ENCODE measurements at places on chromosomes 4 and X.

GRCh38 chr4:134632056-134632455 lies 430.5 kb upstream of the PABPC4L start:
- no peak for DNase-seq

GRCh38 chrX:122626871-122627270 lies 557.2 kb upstream of the GRIA3 start:
- no peak for DNase-seq

DNA sequence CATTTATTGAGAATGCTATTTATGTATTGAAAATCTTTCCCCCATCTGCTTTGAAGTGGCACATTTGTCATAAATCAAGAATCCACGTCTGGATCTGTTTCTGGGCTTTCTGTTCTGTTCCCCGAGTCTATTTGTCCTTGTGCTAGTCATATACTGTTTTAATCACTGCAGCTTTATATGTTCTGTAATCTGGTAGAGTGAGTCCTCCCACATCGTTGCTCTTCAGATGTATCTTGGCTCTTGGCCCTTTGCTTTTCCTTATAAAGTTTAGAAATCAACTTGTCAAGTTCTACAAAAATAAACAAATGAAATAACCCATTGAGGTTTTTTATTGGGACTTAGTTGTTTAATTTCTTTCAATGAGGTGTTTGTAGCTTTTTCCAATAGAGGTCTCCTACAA lies 29.0 kb downstream of the LONRF3 start:
- DNase-seq: no peak

GRCh38 chr4:47031011-47031678 lies at the start of gene GABRB1:
Gene GABRB1 (plus strand): TSS chr4:47031567.
- no peak for DNase-seq

DNA sequence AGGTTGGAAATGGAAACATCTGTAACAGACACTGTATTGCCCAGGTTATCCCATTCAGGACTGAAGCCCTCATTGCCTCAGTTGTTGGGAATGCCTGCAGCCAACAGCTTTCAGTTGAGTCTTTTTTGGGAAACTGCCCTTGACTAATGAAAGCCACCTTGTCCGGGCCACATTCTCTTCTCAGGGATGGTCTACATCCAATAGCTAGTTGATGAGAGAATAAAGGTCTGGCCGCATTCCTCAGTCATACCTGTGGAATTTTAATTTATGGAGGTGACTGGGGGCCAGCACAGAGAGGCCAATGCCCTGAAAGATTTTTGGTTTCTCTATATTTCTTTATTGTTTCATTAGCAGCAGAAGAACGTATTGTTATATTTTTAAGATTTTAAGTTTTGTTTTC lies 147.6 kb upstream of the MSX1 start:
- no peak for DNase-seq
